ENCODE measurements at places on chromosomes 4 and X.

GRCh38 chrX:20906571-20906970, 467.6 kb upstream of the CNKSR2 start:
- DNase-seq = no peak

DNA sequence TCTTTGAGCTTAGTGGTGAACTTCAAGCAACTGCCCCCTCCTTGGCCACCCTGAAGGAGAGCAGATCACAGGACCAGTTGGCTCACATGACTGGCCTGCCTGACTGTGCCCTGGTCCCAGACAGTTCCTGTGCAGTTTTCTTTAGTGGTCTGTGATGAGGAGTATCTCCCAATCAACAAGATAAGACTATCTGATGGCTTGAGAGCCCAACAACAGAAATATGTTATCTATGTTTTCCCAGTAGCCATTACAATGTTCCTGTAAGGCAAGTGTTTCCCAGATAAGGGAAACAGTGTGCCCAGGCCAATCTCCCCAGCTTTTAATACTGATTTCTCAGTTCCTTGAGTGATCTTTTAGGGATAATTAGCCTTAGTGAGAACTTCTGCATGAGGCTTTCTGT, 14.2 kb upstream of the TIMM8A start:
- DNase-seq = no peak

DNA sequence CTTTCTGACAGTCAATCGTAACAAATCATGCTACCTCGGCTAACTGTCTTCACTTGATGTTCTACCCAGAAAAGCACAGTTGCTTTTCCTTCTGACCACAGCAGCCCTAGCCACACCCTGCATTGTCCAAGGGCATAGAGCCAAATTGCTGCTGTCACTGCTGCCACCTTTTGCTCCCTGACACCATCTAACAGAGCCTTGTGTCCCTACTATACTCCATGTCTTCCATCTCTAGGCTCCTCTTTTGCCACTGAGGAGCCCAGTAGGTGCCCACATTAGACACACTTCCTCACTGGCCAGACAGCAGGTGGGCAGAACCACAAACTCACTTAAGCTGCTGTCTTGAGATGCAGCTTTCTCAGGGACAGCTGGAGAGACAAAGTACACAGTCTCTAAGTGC, 91.4 kb downstream of the ANXA3 start:
- DNase-seq = no peak

DNA sequence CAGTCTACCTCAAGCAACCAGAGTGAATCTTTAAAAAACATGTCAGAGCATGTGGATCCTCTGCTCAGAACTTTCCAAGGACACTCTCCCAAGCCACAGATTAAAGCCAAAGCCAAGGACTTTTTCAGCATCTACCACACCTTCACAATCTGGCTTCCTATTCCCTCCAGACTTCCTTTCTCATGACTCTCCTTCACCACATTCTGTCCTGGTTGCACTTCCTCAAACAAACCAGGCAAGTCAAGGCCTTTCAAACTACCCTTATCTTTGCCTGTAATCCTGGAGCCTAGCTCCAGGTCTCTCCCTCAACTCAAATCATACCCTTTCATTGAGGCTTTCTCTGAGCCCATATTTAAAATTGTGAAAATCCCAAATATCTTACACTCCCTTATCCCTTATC, 191.6 kb upstream of the GALNTL6 start:
- no peak for DNase-seq

GRCh38 chr4:1813231-1813630, 20.1 kb downstream of the FGFR3 start:
- DNase-seq = no peak

DNA sequence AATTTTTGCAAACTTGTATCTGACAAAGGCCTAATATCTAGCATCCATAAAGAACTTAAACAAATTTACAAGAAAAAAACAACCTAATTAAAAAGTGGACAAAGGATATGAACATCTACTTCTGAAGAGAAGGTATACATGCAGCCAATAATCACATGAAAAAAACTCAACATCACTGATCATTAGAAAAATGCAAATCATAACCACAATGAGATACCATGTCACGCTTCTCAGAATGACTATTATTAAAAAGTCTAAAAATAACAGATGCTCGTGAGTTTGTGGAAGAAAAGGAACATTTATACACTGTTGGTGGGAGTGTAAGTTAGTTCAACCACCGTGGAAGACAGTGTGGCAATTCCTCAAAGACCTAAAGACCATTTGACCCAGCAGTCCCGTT, 24.0 kb downstream of the CEP44 start:
- DNase-seq = no peak

DNA sequence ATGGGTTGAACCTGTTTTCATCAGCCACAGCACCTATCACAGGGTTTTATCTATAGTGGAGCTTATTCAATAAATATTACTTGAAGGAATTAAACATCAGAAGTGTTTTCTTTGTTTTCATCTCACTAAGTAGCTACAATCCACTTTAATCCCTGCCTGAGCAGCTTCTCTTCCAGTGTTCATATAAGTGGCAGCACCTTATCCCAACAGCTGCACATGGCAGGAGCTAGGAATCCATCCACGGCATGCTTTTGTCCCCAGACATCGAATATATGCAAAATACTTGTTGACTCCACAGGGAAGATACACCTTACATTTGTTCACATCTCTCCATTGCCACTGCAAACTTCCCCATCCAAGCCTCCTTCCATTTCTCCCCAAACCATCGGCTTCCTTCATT, 549.8 kb upstream of the FAM241A start:
- no peak for DNase-seq

GRCh38 chr4:879729-880077, 52.4 kb downstream of the GAK start:
- DNase-seq = peak; percentile 81

DNA sequence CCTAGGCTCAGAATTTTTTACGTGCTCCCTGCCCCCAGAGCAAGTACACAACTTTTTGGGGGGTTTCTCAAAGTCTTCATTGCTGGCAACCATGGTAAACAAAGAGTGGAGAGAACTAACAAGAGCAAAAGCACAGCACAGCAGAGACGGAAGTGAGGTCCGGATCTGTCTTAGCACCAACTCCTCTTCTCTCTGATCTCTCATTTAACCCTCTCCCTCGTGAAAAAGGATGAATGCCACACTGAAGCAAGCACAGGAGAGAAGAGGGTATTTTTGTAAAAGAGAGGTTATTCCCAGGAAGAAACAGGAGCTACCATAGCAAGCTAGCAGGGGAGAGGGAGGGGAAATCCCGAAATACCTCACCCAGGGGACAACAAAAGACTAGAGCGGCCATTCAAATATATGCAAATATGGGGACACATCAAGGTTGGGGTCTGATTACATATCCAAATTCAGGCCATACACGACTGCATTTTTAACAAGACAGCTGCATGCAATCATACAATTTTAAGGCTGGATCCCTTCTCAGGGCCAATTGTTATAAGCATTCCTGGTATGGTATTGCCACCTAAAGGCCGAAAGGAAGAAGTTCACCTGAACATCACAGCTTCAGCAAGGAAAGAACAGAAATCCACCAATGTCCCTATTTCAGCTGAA, 46.6 kb downstream of the CD40LG start:
- DNase-seq = no peak

- no peak for DNase-seq
These were observed 96.6 kb upstream of the DMD start for GRCh38 chrX:33307911-33308354.

DNA sequence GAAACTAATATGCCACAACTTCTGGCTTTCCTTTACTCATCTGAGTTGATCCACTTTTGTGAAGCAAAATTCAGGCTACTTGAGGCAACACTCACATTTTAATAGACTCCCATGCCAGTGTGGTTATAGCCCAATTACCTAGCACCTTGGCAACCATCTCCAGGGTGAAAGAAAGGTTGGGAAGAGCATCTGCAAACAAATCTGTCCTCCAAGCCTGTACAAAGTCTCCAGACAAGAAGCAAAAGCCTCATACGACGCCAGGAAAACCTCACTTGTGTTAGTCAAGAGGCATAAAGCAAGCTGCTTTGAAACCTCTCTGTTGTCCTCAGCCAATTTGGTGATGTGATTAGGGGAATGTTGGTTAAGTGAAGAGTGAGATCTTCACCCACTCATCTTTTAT, 246.6 kb downstream of the THOC2 start:
- DNase-seq = no peak

DNA sequence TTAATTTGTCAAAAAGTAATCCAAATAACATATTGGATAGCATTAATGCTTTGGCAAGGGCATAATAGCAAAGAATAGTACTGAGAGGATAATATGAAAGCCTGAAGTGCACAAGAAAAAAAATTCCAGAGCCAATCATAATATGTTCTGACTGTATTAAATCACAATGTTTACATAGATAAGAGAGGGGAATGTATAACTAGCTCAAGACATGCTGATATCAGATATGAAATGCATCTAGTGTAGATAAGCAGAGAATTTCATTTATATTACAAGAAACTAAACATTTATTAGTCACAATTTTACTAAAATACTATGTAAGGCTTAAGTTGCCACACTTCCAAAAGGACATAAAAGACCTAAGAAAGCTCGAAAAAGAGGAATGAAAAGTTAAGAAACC, 193.3 kb downstream of the BANK1 start:
- DNase-seq = no peak

DNA sequence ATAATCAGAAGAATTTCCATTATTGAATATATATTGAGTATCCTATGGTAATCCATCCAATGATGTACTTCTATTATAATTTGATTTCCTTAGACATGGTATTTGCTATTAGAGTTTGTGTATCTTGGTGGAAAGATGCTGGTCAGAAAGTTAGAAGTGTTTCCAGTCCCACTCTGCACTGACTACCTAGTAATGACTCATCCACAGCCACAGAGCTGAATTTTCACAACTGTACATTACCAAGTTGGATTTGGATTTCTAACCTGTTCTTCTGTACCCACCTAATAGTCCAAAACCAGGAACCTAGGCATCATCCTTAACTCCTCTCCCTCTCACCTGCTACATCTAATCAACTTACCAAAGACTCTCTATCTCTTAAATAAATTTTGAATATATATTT, 145.4 kb downstream of the REELD1 start:
- DNase-seq = no peak

GRCh38 chrX:124127496-124127895, 166.0 kb downstream of the STAG2 start:
- DNase-seq = no peak

- DNase-seq = no peak
These were observed 68.8 kb downstream of the ATXN3L start for GRCh38 chrX:13250826-13251580.

GRCh38 chr4:105426187-105426897, 47.5 kb downstream of the PPA2 start:
- no peak for DNase-seq

DNA sequence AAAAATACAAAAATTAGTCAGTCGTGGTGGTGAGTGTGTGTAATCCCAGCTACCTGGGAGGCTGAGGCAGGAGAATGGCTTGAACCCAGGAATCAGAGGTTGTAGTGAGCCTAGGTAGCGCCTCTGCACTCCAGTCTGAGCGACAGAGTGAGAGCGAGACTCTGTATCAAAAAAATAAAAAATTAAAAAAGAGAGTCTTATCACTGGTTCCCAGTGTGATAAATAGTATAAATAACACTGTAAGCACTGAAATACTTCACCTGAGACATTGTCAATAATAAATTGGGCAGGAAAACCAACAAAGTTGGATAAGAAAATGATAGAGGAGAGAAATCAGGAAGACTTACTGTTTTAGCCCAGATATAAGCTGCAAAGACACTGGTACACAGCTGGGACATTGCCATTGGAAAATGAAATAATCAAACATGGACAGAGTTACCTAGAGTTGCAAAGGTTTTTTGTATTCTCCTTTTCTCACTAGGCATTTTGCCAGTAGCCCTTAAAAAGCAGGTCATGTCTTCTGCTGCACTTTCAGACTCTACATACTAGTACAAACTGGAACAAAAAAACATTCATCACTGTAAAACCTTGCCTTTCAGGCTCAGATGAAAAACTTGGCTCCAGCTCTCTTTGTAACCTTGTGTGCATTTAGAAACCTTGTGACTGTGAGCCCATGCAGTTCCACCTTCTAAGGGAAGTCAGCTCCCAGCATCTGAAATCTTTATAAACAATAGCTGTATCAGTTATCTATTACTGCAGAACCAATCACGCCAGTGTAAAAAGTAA, 55.0 kb upstream of the PPP1R2C start:
- DNase-seq = no peak

DNA sequence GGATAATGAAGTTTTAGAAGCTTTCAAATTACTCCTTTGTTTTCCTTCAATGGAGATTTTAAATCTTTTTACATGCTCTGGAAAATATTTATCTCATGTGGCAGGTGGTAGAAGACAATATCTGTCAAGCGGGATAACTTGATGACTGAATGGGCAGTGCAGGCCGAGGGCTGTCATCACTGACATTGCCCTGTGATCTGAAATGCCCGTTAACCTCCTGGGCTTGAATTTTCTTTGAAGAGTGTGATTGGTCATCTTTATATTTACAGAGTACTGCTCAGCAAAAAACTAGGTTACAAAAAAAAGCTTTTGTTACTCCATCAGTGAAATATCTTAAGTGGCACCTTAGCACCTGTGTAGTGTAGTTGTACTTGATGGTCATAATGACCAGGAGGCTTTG, 147.5 kb downstream of the GATB start:
- DNase-seq = no peak

DNA sequence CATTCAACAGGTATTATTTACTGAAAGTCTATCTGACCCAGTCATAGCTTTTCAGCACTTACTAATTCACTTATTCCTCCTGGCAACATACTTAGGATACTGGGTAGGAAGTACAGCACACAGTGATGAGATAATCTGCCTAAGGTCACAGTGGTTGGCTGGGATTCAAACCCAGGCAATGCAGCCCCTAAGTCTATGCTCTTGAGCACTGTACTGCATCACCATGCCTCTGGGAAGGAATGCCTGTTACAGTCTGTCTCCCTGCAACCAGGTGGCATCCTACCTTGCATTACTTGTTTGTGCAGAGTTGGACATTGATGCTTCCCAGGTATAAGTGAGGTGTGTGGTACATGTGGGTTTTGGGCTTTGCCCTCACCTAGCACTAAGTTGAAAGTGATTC, 21.5 kb upstream of the LRAT start:
- DNase-seq = no peak

DNA sequence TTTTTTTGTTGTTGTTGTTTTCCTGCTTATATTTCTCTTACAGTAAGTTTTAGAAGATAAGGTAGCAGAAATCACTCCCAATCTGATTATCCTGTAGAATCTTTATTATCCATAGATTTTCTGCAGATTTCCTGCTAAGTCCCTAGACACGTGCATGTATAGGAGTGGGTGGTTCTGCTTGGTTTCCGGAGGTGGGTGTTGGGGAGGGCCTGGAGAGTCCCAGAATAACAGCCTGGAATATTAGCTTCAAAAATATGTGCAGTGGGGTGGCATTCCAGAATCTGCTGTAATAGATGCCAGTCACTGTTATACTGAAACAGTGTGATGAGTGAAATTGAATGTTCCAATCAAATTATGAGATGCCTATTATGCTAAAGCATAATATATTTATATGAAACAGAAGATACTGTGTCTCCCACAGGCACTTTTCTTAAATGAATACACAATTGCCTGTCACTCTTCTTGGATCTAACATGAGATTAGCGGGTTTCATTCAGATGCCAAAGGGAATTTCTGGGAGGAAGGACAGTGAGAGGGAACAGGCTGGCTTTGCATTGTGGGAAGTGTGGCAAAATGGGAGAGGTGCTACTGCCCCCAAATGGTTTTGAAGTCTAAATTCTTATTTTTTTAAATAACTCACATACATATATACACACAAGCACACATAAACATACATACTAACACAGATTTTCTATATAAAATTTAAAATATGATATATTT, 37.6 kb downstream of the C4orf50 start:
- no peak for DNase-seq

GRCh38 chr4:116015549-116015948, 902.1 kb upstream of the NDST4 start:
- no peak for DNase-seq

Data from stimulated activated CD4-positive, alpha-beta T cell treated with anti-CD3 and anti-CD28 coated beads, Interleukin-1b, Interleukin-23, amount 100 ng/mL, for 48 hours (primary cell).